GM12865 (cell line): ENCODE measurements at places on chromosomes 7 and 10.

GRCh38 chr7:35982600-35982999, 170.5 kb upstream of the EEPD1 start:
- no peak for DNase-seq

DNA sequence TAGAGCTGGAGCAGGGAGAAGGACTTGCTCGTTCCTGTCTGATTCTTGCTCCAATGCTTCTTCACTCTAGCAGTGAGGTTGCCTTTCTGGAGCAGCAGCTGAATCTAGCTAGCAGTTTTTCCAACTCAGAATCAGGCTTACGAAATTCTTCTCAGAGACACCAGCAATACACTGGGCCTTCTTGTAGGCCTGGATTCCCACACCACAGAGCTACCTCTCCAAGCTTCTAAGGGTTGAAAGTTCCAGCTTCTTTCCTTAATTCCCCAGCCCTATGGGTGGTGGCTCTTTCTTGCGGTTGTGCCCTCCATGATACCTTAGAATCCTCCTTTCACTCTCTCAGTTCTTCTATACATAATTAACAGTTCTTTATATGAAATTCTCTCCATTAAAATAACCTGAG, 586.6 kb downstream of the INHBA start:
- no peak for DNase-seq

DNA sequence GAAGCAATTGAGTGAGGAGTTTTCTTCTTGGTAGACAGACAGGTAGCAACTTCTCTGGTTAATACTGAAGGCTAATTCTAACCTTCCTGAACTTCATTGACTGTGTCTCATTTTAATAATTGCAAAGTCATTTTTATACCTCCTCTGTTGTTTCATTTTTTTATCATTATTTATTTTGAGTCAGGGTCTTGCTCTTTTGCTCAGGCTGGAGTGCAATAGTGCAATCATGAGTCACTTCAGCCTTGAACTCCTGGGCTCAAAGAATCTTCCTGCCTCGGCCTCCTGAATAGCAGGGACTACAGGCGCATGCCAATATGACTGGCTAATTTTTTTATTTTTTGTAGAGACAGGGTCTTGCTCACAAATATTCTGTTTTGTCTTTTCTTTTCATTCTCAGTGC, 45.4 kb downstream of the APBB1IP start:
- DNase-seq = no peak

DNA sequence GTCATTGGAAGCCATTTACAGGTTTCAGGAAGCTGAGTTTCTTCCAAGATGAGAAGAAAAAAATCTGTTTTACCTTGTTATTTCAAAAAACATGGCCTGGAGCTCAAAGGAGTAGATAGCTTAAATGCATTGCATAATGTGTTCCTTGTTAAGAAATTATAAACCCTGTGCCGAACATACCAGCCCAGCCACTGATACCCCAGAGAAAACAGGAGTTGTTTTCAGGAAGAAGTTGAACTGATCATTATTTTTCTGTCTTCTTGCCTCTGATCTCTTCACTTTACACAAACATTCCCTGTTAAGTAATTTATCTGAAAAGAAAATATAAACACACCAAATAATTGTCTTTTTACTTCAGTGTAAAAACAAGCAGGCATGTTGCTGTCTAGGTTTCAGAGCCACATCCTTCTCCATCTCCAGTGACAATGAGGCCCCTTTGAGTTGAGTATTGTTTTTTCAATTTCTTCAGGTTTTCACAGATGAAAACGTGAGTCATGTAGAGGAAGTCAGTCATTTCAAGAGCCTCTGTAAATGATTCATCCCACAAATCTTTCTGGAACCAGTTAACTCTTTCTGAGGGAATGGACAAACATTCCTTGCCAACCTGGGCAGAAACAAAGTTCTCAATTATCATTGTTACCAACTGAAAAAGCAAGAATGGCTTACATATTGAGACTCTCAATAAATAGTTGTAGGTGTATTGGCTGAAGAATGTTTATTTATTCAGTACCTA, 244.2 kb downstream of the IPMK start:
- DNase-seq = no peak

DNA sequence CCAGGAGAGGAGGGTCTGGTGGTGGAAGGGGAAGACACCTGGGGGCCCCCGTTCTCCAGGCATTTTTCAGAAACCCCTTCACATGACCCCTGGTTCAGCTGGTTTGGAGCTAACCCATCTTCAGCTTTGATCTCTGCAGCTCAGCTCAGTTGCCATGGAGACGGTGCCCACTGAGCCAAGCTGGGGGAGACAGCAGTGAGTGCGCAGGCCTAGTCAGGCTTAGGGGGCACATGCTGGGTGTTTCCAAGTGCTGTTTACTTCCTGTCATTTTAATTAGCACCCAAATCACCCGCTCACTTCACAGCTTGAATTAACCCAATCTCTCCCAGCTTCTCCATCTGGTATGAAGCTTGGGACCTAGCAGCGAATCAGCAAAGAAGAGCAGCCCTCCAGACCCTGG, 9.0 kb downstream of the SPOCK2 start:
- peak; percentile 44 for DNase-seq

DNA sequence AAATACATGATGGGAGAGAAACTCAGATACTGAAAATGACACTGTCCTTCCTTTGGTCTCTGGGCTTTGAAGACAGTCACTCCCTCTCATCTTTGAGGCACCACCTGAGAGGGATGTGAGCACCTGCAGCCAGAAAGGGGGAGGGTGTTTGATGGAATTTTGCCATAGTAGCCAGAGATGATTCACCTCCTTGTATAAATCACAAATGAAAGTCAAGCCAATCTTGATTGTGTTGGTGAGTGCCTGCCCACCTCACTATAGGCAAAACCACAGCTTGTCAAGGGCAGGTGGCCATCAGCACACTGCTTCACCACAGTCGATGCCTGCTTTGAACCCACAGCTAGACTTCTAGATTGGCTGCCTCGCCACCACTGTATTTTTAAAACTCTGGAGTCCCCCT, 48.2 kb downstream of the PON1 start:
- no peak for DNase-seq

DNA sequence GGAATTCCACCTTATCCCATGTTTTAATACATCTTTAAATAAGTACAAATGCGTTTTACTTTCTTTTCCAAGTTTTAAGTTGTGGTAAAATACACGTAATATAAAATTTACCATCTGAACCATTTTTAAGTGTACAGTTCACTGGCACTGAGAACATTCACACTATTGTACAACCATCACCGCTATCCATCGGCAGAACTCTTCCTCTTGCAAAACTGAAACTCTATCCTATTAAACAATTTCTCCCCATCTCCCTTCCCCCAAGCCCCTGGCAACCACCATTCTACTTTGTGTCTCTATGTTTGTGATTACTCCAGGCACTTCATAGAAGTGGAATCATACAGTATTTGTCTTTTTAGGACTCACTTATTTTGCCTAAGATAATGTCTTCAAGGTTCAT, 33.8 kb downstream of the HIP1 start:
- no peak for DNase-seq

DNA sequence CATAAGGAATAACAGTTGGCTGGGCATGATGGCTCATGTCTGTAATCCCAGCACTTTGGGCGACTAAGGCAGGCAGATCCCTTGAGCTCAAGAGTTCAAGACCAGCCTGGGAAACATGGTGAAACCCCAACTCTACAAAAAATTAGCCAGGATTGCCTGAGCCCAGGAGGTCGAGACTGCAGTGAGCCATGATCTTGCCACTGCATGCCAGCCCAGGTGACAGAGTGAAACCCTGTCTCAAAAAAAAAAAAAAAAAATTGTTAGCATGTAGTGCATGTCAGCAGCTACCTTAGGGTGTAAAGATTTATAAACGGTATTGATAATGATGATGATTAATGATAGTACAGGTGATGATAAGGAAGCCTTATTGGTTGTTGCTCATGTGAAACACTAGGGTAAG, 331.2 kb upstream of the FZD1 start:
- no peak for DNase-seq

DNA sequence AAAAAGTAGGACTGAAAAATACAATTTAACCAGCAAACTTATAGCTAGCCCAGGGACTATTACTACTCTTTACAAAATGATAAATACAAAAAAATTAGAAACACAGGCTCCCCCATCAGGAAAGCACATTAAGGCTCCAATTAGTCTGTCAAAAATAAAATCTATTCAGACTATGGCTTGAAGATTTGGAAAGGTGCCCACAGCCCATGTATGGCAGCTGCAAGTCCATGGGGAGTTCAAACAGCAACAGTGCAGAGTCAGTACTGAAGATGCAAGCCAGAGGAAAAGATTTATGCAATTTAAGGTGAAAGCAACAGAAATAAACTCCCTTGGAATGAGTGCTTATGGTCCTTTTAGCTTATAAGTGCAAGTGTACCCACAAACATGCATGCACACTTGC, 29.7 kb downstream of the IMMP2L start:
- no peak for DNase-seq

GRCh38 chr7:88589927-88590326, 169.6 kb upstream of the ZNF804B start:
- DNase-seq = no peak

- no peak for DNase-seq
These were observed 35.8 kb downstream of the OTUD1 start for GRCh38 chr10:23474626-23475025.

- DNase-seq = no peak
These were observed 24.7 kb upstream of the SFTPA1 start for GRCh38 chr10:79585870-79586527.

DNA sequence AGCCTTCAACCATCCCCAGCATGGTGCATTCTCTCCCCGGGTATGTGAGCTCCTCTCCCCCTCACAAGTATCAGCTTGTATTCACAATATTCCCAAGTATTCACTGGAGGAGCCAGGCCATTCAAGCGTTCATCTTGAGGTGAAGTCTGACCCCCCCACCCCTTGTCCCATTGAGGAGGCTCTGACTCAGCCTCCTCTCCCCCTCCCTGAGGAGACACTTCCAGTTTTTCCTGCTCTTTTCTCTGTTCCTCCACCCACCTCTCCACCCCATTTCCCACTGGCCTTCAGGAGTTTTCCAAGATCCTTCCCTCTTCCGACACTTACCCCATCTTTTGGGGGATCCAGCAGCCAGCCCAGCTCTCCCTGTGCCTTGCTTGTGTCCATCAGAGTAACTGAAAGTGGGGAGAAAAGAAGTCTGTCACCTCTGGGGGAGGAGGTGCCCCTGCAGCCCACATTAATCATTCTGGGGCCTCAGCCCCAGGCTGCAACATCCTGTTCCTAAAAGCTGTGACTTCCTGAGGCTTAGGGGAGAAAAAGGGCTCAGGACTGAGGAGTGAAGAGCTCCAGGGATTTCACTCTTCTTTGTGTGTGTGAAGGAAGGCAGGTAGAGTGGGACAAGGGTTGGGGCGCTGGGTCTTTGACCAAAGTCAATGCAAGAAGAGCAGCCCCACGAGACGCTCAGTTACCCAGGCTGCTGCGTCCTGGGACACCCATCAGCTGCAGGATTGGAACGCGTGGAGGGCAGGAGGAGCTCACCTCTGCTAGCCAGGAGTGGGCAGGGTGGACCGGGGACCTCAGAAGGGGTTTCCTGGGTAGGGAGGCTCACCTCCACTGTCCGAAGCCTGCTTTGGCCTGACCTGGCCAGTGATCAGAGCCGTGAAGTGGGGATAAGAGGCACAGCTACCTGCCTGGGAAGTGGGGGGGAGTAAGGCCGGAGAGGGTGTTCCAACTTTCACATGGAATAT, 1.1 kb downstream of the EPHA1 start:
- DNase-seq = no peak

DNA sequence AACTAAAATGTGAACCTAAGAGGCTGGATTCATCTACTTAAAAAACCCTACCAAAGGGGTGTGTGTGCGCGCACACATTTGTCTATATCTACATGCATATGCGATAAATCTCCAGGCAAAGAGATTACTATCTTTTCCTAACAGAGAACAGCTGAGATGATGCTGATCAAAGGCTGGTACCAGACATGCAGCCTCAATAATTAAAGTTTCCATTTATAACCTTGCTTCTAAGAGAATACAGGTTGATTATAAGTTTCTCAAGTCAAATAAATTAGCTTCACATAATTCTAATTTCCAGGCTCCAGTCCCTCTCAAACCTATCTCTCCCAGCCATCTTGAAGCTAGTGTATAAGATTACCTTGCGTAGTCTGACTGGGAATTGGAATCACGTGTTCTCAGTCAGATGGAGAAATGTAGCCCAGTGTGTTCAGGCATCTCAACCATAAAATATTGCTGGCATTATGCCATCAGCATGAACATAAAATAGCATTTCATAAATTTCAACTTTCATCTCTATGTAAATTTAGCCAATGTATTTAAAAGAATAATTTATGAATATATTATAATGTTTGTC, 1062.0 kb downstream of the XPNPEP1 start:
- DNase-seq = no peak

DNA sequence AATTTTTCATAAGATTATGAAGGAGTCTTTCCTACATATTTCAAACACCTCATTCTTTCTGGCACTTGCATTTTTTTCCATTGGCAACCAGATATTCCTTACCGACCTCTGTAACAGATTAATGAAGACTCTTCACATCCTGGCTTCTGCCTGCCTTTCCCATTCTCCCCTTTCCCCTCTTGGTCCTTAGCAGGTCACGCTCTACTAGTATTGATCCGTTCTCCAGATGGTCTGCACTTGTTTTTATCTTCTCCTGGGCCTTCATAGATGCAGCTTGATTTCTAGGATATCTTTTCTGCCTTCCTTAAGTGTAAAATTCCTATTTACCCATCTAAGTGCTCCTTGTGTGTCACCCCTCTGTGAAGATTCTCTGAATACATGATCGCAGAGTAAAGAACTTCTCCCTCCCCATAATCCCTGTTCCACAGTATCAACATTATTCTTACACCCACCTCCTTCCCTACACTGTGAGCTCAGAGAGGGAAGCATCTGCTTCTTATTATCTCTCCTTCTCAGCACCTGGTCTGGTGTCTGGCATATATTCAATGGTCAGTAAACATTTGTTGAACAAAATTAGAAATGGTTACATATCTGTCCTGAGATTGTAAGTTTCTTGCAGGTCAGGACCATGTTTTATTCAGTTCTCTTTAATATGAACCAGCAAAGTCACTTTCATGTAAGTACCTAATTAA, 654.2 kb downstream of the REEP3 start:
- DNase-seq = no peak

DNA sequence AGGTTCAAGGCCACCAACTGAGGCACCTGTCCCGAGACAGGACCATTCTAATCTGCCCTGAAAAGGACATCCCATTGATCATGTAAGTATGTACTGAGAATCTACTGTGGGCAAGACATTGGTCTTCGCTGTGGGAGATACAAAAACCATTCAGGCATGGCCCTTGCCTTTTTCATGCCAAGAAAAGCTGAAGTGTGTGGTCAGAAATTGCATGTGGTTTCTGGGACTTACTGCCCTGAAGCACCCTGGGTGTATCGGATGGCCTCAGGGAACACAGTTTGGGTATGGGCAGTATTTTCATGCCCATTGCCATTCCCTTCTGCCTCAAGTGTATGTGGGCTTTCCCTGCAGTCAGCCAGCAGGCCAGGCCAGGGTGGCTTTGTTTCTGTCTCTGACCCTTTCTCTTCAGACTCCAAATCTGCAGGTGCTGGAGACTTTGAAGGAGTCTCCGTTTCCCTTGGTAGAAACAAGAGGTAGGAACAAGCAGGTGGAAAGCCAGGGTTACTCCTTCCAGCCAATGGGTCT, 285.7 kb downstream of the ZEB1 start:
- no peak for DNase-seq
